NCI-H187 treated with DMSO at 0.1 percent for 48 hours (cell line): ENCODE measurements at places on chromosomes 2 and 18.

- no peak for DNase-seq
These were observed 50.1 kb downstream of the CIB4 start for GRCh38 chr2:26590980-26591618.

- no peak for DNase-seq
These were observed 96.5 kb downstream of the SEPTIN10 start for GRCh38 chr2:109517118-109517889.

DNA sequence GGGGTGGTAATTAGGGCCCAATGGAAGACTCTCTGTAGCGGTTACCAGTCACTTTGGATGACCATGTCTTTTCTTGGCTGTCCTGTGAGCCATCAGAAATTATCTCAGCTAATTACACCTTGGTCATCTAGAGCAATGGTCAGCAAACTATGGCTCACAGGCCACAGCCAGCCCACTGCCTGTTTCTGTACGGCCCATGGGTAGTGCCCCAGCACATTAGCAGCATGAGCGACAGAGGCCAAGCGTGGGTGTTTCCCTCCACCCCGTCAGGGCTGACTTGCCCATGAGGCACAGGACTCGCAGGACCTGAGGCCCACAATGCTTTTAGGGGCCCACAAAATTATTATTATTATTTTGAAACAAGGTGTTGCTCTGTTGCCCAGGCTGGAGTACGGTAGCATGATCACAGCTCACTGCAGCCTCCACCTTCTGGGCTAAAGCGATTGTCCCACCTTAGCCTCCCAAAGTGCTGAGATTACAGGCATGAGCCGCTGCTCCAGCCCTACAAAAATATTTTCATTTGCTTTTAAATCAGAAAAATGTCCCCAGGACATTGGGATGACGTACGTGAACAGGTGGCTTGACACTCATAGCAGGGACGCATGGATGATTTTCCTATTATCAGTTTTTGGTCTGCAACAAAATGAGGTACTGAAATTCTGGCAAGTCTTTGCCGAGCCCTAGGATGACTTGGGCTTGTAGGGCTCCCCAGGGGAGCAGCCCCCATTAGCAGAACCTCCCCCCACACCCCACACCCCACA lies 29.3 kb upstream of the CEP68 start:
- no peak for DNase-seq

DNA sequence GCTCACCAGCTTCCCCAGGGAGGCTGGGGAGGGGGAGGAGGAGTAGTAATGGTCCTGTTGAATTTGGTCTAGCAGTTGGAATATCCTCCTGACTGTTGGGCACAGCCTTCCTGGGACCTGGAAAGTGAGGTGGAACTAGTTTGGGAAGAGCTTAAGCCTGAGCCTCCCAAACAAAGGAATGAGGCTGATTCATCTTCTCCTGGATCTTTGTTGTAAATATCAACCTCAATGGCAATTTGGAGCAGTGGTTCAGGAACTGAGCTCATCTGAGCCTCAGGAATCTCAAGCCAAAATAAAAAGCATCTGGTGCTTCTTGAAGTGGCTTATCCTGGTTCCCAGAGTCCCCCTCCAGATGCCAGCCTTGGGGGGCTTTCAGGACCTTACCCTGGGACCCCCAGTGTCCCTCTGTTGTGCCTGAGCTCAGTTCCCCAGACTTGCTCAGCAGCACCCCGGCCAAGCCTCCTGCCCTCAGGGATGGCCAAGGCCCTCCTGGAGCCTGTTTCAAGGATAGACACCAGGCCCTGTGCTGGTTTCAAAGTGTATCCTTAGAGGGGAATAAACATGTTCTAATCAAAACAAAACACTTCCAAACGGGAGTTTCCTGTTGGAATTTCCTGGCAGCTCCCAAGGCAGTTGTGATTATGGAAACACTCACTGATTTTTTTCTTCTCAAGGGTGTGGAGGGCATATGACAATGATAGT lies 112.6 kb downstream of the DDX1 start:
- no peak for DNase-seq

- no peak for DNase-seq
These were observed 33.3 kb downstream of the LONRF2 start for GRCh38 chr2:100289020-100289419.

GRCh38 chr18:7890075-7890474 lies 323.0 kb downstream of the PTPRM start:
- DNase-seq: no peak

- no peak for DNase-seq
These were observed 29.6 kb upstream of the IL37 start for GRCh38 chr2:112881217-112881985.

DNA sequence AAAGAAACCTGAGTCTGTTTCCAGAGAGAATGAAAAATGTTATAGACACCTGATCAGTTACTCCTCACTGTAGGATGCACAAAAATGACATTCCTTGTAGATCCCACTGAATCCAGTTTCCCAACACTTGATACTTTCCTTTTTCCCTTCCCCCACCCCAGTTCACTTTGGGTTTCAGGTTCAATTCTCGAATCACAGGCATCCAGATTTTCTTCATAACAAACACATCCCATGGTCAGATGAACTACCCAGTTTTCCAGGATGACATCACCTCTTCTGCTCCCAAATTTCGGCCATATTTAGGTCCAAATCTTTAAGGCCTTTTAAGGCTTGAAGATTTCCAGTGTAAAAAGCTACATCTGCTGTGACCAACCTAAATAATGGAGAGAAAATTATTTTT lies 51.5 kb downstream of the UGP2 start:
- DNase-seq: no peak

DNA sequence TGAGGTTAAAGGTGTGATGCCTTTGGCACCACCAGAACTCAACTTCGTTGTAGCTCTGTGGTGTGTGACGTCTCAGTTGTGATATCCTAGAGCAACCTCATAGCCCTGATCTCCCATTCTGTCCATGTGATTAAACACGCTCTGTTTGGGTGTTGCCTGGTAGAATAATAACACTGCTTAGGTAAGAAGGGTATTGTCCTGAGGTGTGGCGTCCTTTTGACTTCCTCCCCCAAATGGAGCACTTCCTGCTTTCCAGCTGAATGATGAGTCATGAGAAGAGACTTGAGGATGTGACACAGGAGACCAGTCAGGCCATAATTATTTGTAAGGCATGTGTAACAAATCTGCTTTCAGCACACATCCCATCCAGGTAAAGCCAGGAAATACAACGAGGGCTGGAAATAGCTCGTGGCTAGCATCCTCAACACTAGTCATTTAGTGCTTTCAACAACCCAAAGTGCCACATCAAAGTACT lies 100.7 kb downstream of the RAPGEF4 start:
- DNase-seq: no peak

DNA sequence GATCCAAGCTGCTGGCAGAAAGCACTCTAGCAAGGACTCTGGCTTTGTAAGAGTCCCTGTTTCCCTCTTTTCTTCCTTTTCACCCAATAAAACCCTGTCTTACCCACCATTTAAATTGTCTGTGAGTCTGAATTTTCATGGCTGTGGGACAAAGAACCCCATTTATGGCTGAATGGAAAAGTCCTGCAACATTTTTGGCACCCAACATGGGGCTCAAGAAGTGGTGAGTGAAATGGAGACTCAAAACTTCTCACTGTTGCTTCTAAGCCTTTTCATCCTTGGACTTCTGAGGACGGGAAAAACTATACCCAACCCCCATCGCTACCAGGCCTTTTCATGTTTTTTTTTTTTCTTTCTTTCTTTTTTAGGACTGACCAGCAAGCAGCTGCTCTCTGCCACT lies 329.5 kb upstream of the CWC22 start:
- no peak for DNase-seq

DNA sequence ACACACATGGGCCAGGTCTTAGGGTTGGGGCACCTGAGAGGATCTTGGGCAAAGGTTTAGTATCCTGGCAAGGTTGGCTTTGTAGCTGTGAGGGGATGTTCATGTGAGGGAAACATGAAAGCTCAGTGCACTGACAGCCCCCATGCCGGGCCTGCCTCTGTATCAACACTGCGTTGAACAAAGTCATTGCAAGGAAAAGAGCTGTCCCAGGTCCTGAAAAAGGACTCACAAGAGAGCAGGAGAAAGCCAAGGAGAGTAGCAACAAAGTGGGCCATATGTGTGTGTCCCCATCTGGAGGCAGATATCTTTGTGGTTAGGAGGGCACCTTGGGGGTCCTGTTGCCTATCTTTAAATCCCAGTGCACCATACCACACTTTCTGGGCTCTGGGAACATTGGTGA lies 237.8 kb upstream of the THSD7B start:
- DNase-seq: no peak

DNA sequence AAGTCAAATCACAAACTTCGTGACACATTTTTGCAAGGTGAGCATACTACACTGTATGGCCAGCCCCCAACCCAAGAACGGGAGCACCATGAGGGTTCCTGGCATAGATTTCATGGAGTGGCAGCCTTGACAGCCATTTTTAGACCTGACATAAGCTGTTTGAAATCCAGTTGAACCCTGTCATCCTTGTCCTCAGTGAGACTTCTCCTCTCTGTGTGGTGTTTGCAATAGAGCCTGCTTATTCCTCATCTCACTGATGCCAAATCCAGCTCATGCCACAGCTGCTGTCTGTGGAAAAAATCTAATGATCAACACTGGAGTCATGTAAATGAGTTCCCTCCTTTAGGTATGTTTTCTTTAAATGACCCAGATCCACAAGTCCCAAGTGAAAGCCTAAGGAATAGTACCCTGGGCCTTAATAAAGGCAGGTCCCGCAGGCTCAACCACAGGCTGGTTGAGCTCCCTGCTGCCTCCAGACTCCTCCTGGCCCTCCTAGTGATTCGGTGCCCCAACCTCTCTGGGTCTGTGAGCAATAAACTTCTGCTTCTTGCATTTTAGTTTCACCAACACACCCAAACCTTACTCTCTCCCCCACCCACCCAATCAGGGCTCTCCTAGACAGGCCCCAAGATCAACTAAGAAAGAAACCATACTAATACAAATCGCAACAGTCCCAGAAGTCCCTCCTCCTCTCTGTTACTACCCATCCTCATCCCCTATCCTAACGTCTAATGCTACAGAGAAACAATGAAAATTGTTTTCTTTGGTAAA lies 8.4 kb upstream of the CREG2 start:
- no peak for DNase-seq
